ENCODE measurements at places on chromosomes 2 and 18.
A peak's percentile ranks its signal among the peaks of the same experiment; 100 is the strongest.

DNA sequence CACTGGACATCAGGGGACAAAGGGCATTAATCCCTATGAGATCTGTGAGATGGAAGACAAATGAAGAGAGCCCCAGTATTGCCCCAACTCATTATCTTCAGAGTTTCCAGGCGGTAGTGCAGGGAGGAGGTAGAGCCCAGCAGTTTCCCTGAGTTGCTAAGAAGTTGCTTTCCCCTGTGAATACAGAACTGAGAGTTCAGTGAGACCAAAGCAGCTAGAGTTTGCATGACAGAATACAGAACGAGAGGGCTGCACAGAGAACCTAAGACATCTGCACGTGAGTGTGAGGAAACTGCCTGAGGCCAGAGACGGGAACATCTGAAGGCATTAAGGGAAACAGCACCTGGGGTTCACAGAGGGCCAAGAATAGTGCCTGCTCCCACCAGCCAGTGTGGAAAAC, 18.1 kb upstream of the PGAP1 start:
- DNase-seq: no peak

GRCh38 chr2:190540048-190540447, 5.5 kb upstream of the NEMP2 start:
- no peak for DNase-seq

GRCh38 chr2:104745846-104746245, 108.1 kb upstream of the POU3F3 start:
- no peak for DNase-seq

DNA sequence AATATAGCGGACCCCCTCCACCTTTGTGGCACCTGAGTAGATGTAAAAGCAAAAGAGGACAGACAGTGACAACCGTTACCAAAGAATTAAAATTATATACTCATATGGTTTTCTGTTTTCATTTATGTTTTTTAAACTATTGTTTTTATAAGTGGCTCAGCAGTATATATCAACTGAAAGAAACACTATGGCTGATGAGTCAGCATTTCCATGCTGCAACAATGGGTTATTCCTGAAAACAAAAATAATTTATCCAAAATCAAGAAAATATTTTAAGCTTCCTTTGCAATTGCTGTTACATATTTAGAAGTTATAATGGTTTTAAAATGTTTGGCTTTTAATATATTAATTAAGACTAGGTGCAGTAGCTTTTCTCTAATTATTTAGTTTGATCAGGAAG, 17.7 kb downstream of the MRPS9 start:
- DNase-seq: no peak

DNA sequence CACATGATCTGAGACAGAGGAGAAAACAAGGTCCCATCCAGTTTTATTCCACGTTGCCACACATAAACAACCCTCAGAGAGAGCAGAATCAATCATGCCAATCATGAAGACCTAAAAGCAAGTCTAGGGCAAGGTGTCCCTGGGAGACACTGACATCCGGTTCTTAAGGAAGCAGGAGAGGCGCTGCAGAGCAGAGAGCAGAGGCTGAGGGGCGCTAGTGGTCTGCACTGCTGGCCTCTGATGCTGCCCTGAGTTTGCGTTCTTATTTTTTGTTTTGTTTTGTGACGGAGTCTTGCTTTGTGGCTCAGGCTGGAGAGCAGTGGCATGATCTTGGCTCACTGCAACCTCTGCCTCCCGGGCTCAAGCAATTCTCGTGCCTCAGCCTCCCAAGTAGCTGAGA, 83.3 kb downstream of the SMIM21 start:
- DNase-seq: no peak

DNA sequence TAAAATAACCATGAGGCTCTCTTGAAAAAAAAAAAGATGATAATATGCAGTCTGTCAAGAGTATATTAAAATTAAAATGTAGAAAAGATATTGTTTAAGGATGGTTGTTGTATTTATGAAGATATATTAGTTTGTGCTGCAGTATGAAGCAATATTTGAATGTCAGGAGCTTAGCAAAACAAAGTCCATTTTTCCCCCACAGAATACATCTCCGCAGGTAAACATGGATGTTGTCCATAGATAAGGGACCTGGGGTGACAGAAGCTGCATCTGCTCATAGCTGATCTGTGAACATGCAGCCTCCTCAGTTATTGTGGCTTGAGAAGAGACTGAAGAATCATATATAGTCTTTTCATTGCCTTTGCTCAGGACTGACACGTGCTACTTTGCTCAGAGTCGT, 366.1 kb upstream of the MMADHC start:
- no peak for DNase-seq

- DNase-seq: no peak
Observed at GRCh38 chr18:14089781-14090180, 42.5 kb downstream of the ZNF519 start.

GRCh38 chr18:72898870-72899269, 31.1 kb upstream of the NETO1 start:
- DNase-seq: no peak

DNA sequence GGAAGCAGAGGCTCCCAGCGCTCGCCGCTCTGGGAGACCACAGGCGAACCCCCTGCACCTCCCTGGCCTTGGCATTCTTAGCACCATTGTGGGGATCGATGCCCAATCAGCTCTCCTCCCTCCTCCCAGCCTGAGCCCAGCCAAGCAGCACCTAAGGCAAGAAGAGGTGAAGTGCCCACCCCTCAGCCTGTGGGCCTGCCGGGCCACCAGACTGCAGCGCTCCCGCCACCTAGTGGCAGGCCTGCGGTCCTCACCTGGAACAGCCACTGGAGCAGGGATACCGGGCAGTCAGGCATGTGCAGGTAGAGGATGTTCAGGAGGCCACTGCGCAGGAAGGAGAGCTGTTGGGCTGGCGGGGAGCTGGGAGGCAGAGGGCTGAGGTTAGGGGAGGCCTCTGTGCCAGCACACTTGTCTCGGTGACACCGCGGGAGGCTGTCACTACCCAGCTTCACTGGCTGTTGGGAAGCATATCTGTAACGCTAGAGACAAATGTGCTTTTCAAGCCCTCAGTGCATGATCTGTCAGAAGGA, 35.2 kb downstream of the FAM178B start:
- DNase-seq: peak; percentile 84

DNA sequence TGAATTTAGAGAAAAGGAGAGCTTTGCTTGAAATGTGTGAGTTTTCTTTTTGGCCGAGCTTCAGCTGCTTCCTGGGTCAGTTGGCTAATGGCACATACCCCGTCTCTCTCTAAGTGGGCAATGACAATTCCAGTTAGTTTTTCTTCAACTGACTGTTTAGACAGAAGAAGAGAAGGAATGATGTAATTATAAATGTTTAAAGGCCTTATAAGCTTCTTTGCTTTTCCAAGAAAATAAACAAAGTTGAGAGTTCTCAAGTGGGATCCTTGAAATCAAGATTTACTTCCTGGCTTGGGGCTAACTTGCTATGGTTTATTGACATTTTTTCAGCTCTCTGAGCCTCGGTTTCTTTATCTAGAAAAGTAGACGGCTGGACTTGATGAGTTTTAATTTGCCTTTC, 794.9 kb upstream of the ACVR2A start:
- DNase-seq: no peak

GRCh38 chr18:70826571-70826970, 537.7 kb downstream of the SOCS6 start:
- DNase-seq: no peak

GRCh38 chr2:74383254-74383653, 3.1 kb upstream of the DCTN1 start:
- no peak for DNase-seq

GRCh38 chr2:174334781-174335251, at the start of gene SP9:
Gene SP9 (plus strand): TSS chr2:174334954. CDS start chr2:174335093, 139 bp downstream.
- peak; percentile 89 for DNase-seq

DNA sequence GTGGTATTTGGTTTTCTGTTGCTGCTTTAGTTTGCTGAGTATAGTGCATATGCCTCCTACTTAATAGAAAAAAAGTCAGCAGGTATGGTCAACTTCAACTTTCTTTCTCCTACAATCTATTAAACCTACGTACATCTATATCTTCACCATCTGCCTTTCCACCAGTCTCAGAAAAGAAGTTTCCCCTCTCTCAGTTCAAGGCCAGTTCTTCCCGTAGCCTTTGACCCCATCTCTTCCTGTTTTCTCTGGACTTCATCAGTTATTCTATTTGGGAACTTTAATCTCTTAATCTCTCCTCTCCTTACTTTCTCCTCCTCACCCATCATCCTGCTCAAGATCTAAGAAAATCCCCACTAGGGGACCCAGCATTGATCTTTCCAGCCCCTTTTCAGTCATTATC, 5.7 kb downstream of the PTRHD1 start:
- DNase-seq: no peak

- DNase-seq: no peak
Observed at GRCh38 chr2:240140511-240140910, at the start of gene OTOS. Gene OTOS (minus strand): TSS chr2:240140658. CDS start chr2:240140326, 332 bp downstream.

DNA sequence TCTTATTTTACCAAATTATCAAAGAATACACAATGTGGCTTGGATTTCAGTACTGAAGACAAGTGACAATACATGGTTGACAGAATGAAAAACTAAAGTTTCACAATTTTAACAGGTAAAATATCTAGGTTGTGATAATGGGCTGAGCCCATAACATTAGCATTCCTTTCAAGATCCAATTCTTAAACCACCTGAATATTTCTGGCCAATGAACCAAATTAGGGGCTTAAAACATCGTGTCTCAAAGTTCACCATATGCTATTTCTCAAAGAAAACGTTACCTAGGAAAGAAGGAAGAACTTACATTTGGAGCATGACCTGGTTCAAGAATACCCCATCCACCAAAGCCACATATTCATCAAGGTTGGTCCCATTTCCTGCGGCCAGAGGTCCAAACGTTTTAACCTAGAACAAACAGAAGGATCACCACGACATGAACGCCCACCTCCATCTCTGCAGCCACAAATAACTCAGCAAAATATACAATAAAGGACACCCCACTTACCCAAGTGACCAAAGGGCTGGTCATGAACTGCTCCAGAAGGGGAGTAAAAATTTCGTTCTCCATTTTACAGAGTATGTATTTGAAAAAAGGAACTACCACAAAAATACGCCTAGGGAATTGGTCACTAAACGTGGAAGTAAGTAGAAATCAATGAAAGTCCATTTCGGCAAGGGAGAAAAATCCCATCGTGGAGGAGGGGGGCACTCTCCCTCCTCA, 984 bp downstream of the CCDC88A start:
- DNase-seq: no peak

GRCh38 chr18:6482198-6482977, 67.7 kb upstream of the L3MBTL4 start:
- no peak for DNase-seq

DNA sequence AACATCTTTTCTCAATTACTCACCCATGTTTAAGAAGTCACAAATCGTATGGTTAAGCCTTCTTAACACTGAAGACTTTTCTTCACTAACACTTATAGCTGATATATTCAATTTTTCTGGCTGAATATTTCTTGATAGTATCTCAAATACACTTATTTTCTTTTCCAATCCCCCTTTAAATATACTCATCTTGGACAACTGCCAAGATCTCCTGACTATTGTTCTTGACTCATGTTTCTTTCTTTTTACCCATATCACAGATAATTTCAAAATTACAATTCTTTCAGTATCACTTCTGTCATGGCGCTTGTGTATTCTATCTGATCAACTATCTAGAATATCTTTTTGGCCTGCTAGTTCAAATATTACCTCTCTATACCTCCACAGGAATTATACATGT, 954.3 kb upstream of the ACVR2A start:
- DNase-seq: no peak

GRCh38 chr2:71609958-71610357, 156.6 kb downstream of the DYSF start:
- DNase-seq: peak; percentile 62

DNA sequence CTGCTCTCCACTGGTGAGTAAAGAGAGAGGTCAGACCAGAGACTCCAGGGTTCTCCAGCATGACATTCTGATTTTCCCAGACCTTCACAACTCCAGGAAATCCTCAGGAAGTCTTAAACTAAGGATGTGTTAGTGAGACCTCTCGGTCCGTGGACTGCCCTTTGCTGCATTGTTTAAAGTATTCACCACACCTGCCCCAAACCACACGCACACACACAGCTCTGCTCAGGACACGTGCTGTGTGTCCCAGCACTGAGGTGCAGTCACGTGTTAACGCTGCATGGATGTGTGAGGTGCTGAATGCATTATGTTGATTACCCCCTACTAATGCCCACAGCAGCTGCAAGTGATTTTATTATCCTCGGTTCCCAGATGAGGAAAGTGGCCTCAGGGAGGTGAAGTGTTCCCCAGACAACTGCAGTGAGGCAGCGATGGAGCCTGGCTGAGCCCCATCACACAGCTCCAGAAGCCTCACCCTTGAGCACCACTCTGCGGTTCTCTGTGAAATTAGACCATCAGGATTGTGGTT, 68.4 kb downstream of the TRAPPC12 start:
- DNase-seq: no peak

GRCh38 chr2:71700041-71700657, 246.8 kb downstream of the DYSF start:
- no peak for DNase-seq

DNA sequence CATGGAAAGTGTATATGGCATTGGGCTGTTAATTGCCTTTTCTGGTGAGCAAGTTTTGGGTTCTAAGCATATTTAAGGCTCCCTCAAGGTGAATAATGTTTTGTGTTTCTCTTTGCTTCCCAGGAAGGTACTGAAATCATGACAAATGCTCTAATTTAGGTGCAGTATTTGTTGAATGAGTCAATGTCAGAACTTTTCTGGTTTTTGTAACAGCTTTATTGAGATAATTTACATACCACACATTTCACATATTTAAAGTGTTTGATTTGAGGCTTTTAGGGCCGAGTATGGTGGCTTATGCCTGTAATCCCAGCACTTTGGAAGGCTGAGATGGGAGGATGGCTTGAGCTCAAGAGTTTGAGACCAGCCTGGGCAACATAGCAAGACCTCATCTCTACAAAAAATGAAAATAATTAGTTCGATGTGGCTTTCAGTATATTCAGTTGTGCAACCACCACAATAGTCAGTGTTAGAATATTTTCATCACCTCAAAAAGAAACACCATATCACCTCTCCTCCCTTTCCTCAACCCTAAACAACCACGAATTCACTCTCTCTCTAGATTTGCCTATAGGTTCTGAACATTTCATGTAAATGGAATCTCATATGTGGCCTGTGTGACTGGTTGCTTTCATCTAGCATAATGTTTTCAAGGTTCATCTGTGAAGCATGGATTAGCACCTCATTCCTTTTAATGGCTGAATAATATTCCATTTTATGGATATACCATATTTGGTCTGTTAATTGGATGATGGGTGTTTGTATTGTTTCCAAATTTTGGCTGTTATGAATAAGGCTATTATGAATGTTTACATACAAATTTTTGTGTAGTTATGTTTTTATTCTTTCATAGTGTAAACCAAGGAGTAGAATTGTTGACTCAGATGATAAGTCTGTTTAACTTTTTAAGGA, 54.9 kb downstream of the MGAT5 start:
- no peak for DNase-seq

GRCh38 chr2:174682007-174682577, 82.2 kb downstream of the CHRNA1 start:
- no peak for DNase-seq

DNA sequence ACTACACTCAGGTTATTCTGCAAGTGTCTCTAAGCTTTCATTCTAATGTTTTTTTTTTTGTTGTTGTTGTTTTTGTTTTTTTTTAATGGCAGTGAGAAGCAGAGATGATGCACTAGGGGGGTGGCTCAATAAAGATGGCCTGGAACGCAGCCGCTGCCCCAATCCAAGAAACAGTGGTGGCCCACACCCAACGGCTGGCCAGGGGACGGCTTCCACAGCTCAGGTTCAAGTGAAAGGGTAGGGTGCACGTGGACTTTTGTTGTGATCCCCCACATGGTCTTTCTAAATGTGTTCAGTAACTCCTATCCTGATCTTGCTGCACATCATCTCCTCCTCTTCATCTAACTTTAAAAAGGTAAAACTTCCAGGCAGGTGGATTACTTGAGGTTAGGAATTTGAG, 190.1 kb downstream of the NDUFA10 start:
- DNase-seq: no peak

GRCh38 chr2:27376866-27377617, 3.5 kb downstream of the ZNF513 start:
- no peak for DNase-seq

All from NCI-H1694 treated with DMSO at 0.1 percent for 48 hours (cell line).